ENCODE measurements at places on chromosomes 6 and 20.

- DNase-seq: no peak
Observed at GRCh38 chr20:48012401-48012974, 227.2 kb upstream of the SULF2 start.

DNA sequence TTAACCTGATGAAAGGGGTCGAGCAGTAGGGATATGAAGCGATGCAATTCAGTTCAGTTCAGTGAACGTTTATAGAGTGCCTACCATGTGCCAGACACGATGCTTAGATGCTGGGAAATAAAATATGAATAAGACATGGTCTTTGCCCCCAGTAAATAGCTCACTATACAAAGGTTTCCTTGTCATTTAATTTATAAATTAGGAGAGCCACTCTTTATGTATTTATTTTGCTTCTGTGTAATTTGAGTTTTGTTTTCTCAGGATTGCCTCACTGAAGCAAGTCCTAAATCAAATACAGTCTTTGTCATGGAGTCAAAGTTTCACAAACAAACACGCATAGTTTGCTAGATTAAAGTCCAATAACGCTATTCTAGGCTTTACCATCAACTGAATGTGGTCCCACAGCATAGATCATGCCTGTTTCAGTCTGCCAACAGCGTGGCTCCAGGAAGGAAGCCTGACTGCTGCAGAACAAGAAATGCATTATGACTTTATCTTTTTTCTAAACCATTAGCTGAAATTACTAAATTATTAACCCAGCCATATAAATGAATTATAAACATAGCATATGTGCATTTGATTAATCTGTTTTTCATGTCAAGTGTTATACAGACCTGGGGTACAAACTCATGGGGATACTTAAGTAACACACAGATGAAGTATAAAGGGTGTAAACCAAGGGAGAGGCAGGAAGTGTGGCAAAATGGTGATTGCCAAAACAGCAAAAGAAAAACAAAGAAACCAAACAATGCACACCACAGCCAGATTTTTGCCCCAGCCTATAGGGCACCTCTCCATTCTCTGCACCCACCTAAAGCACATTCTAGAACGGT lies 29.8 kb upstream of the CCN2 start:
- no peak for DNase-seq

GRCh38 chr20:51444467-51444866 lies 98.1 kb downstream of the NFATC2 start:
- DNase-seq: no peak

GRCh38 chr6:24935366-24936152 lies at the start of gene RIPOR2:
Gene RIPOR2 (minus strand): TSS chr6:24935960. CDS start chr6:24935898, 62 bp downstream.
- DNase-seq: no peak

DNA sequence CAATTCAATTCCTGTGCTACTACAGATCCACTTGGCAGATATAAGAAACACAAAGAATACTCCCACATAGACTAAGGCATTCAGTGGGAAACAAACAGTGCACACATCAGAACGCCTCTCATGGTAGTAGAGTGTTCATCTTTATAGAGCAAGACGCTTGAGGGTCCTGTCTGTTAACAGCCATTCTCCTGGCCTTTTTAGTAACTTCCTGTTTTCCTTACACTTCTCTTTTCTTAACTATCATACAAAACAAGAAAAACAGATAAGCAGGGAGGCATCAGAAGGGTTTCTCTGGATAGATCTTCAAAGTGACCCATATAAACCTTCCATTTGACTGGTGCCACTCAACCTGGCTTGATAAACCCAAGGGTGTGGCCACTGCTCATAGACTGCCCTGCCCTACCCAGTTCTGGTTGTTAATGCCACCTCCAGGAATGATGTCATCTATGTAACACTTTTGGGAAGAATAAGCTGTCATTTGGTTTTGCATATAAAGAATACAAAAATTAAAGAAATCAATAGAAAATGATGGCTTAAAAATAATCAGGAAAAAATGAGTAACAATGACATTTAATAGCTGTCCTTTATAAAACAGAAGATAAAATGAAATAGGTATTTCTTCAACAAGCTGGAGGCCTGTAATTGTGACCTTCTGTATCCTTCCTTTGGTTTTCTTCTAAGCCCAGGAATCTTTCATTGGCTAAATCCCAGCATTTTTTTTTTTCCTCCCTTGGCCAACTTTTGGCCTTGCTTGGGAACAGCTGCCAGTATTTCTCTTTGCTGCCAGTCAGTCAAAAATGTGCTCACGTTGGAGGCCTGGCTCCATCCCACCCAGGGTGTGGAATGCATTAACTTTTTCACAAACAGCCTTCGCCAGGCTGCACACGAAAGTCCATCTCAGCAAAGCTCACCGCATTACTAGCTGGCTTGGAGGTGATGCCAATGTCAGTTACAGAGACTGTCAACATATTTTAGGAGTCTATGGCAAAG lies 103.5 kb downstream of the GJA10 start:
- DNase-seq: no peak

- no peak for DNase-seq
Observed at GRCh38 chr6:30571762-30572082, 480 bp downstream of the ABCF1 start.

DNA sequence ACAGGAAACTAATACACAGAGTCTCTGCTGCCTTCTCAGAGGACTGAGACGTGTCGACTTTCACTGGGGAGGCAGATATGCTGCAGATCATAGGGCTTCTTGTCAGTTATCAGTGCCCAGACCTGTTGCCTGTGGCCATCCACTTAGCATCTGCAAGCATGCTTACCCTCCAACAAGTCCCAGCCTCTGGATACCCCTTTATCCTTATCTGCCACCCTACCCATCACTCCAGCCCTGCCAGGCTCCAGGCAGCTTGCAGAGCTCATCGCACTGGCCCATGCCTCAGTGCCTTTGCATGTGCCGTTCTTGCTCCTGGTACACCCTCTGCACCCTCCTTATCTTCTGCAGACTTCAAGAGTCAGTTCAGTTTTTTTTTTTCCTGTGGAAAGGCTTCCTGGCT lies 119.2 kb downstream of the TOX2 start:
- no peak for DNase-seq

GRCh38 chr6:20542927-20543602 lies 8.8 kb downstream of the CDKAL1 start:
- DNase-seq: no peak

- no peak for DNase-seq
Observed at GRCh38 chr6:2063547-2063946, 181.9 kb downstream of the GMDS start.

GRCh38 chr6:155497273-155497672 lies 41.6 kb upstream of the NOX3 start:
- no peak for DNase-seq

- DNase-seq: no peak
Observed at GRCh38 chr6:139762587-139763031, 388.2 kb upstream of the CITED2 start.

- DNase-seq: no peak
Observed at GRCh38 chr6:130306377-130306776, 59.4 kb upstream of the TMEM200A start.

GRCh38 chr6:12115492-12115891 lies 103.4 kb downstream of the HIVEP1 start:
- DNase-seq: no peak

GRCh38 chr6:160069050-160069454 lies 52.6 kb upstream of the SLC22A1 start:
- DNase-seq: no peak

- no peak for DNase-seq
Observed at GRCh38 chr6:10662742-10663141, 31.7 kb downstream of the C6orf52 start.

- DNase-seq: no peak
Observed at GRCh38 chr6:71855406-71855805, 30.9 kb upstream of the RIMS1 start.

GRCh38 chr20:48486065-48486464 lies 341.7 kb downstream of the PREX1 start:
- DNase-seq: no peak

DNA sequence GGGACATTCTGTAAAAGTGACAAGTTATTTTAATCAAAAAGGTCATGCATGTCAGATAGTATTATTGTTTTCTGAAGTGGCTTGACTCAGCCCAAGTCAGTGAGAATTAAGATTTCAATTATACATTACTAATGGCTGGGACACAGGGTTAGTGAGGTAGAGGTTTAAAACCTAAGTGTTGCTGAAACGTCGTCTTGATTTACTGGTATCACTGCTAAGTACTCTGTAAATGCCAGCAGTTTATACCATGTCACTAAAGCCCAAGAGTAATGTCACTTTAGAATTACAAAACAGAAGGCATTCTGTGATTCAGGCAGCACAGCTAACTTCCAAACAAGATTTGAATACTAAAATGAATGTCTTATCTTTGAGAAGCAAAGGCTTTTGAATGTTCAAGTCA lies 176.6 kb downstream of the NKAIN2 start:
- DNase-seq: no peak

GRCh38 chr6:75480425-75480824 lies 13.2 kb downstream of the FILIP1 start:
- DNase-seq: no peak

DNA sequence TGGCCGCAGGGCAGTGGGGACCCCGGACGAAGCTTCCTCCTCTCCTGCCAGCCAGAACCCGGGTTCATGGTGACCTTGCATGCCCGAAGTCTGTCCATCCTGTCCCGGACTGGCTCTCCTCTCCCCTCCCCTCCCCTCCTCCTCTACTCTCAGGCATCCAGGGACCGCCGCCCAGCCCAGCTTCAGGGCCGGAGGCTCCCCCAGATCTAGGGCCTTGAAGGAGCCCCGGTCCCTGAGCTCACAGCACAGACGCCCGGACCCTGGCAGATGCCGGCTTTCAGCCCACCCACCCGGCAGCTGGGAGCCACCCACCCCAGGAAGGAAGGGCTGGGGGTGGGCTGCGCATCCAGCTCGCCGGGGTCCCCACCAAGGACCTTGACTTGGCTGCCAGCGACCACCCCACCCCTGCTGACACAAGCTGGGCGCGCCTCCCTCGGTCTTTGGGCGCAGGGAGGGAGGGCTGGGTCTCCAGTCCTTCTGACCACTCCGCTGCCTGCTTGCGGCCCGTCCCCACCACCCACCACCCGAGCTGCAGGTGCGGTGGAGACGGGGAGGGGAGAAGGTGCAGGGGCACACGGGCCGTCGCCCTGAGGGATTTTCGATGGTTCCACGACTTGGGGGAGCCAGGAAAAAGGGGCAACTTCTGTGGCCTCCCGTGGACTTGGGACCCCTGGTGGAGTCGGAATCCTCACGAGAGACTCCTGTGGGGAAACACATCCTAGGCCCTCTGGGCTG lies 5.8 kb upstream of the ABHD16B start:
- no peak for DNase-seq

GRCh38 chr20:56933331-56933698 lies 304.2 kb downstream of the TFAP2C start:
- no peak for DNase-seq

DNA sequence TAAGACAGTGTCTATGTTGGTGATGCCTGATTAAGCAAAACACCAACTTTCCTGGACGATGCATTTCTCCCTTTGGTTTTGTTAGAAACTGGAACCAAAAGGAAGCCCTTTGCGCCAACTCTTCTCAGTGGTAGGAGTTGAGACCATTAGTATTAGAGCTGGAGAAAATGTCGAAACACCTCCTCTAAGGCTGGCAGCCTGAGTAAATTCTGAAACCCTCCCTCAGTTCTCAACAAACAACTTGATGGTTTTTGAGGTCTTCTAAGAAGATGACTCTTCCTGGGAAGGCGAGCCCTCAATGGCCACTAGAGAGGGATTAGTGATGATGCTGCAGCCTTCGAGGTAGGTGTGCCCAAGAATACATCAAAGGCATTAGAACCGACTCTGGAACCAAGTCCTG lies 78.4 kb upstream of the CCN6 start:
- no peak for DNase-seq

- DNase-seq: no peak
Observed at GRCh38 chr6:42028234-42029061, 21.9 kb upstream of the TAF8 start.

DNA sequence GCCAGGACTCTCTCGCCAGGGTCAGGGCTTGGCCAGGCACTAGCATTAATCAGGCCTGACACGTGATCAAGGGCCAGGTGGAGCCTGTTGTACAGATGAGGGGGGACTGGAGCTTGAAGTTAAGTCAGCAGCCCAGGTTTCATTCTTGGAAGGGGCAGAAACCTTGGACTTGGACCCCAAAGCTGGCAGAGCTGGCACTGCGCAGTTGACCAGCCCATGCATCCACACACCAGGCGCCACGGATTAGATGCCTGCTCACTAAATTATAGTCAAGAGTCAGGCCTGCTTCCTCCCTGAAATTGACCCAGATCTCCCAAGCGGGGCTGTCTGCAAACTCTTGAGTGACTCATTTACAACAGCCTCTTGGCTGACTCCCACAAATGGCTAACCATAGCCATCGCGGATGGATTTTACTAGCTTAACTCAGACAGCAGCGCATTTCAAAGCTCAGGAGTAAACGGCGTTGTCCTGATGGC lies 4.1 kb upstream of the TAF4 start:
- DNase-seq: no peak

GRCh38 chr20:9977629-9978028 lies 57.2 kb upstream of the ANKEF1 start:
- no peak for DNase-seq

DNA sequence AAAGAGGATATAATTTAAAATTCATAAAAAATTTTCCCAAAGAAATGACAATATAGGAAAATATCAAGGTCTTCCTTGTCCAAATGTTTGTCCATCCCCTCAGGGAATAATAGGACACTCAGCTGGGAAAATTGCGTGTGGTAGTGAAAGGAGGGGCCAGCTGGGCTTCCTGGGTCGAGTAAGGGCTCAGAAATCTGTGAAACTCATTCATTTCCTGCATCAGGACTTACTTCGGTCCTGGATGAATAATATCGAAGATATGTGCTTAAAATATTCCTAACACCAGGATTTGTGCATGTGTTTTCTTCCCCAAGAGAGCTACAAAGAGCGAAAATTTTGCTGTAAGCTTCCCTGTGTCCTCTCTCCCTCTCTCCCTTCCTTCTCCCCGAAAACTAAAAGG lies 118.2 kb upstream of the GJE1 start:
- DNase-seq: no peak

DNA sequence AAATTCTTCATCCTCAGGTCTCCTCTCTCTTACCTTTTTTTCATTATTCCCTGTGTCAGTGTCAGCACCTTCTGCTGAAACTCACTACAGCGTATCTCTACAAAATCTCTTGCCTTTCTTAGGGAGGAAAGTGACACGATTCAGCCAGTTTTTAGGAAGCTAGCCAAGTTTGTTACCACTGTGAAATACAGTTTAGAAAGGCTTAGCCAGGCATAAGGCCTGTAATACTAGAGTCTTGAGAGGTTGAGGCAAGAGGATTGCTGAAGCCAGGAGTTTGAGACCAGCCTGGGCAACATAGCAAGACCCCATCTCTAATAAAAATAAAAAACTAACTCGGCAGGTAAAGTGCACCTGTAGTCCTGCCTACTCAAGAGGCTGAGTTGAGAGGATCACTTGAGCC lies 16.7 kb downstream of the TAB2 start:
- DNase-seq: no peak
